Stimulated activated CD4-positive, alpha-beta T cell treated with anti-CD3 and anti-CD28 coated beads, Interleukin-4, amount 100 ng/mL, for 1 hour (primary cell): ENCODE measurements at places on chromosomes 1 and 21.

- no peak for DNase-seq
These were observed 12.9 kb downstream of the ACTRT2 start for GRCh38 chr1:3034162-3034561.

GRCh38 chr1:82065916-82066315 is 265.2 kb downstream of the ADGRL2 start:
- no peak for DNase-seq

DNA sequence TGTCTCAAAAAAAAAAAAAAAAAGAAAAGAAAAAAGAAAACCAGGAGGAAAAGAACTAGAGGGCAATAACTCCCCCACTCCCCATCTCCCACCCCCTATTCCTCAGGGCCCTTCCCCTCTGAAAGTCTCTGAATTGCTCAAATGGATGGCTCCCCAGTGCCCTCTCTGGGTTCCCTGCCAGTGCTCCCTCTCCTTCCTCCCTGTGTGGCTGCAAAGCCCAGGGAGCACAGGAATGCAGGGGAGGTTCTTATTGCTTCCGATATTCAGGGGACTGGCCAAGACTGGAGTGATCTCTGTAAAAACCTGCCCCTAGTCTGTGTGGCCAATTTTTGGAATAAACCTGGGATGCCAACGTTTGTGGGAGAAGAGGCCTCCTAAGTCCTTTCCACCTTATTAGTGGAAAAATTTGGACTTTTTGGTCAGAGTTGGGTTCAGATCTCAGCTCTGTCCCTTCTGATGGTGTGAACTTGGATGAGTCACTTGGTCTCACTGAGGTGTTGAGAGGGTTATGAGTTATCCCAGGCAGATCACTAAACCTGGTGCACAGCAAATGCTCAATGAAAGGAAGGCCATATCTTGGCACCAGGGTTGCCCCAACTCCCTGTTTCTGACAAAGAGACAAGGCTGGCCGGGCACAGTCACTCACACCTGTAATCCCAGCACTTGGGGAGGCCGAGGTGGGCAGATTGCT is 13.4 kb upstream of the ARHGEF10L start:
- DNase-seq = no peak

DNA sequence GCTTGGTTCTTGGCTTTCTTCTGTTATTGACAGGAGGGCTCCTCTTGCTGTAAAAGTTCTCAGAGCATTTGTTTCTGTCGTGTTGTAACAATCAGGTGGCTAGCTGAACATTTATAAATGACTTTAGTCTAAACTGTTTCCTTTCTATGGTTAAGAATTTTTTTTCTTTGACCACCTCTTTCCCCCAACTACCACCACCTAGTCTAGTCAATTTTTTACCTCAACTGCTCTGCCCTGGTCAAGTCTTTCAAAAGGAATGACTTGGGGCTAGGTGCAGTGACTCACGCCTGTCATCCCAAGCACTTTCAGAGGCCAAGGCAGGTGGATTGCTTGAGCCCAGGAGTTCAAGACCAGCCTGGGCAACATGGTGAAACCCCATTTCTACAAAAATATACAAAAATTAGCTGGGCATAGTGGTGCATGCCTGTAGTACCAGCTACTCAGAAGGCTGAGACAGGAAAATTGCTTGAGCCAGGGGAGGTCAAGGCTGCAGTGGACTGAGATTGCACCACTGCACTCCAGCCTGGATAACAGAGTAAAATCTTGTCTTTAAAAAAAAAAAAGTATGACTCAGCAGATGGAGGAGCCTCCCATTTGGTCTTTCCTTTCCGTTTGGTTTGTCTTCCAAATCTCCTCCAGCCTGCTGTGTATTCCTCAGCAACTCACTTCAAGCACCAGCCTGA is 40.7 kb downstream of the MAP3K21 start:
- DNase-seq = no peak

GRCh38 chr1:87615901-87616300 is 287.2 kb downstream of the LMO4 start:
- DNase-seq = no peak

GRCh38 chr1:222618880-222619596 is 1.1 kb downstream of the MIA3 start:
- DNase-seq = no peak

DNA sequence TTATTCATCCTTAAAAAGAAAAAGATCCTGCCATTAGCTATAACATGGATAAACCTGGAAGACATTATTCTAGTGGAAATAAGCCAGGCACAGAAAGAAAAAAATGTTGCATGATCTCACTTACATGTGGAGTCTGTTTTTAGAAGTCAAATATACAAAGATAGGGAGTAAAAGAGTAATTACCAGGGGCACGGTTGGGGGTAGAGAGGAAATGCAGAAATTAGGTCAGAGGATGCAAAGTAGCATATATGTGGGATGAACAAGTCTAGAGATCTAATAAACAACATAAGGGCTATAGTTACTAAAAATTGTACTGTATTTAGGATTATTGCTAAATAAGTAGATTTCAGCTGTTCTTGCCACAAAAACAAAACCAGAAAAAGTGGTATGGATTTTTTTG is 61.4 kb upstream of the CD53 start:
- no peak for DNase-seq

DNA sequence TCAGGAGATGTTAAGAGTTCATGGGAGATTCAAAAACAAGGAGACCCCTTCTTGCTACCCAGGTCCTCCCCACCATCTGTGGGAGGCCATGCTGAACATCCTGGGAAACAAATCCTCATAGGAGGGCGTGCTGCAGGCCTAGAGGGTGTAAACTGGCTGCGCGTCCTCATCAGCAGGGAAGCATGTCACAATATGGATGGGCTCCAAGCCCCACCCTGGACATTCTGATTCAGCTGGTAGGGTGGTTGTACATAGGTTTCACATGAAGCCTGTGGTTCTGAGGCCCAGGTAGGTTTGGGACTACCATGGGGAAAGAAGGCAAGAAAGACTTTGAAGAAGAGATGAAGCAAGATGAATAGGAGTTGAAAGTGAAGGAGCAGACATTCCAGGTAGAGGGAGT is 44.6 kb upstream of the IFNLR1 start:
- DNase-seq = no peak

GRCh38 chr1:17752356-17752755 is 2.8 kb upstream of the ACTL8 start:
- no peak for DNase-seq

DNA sequence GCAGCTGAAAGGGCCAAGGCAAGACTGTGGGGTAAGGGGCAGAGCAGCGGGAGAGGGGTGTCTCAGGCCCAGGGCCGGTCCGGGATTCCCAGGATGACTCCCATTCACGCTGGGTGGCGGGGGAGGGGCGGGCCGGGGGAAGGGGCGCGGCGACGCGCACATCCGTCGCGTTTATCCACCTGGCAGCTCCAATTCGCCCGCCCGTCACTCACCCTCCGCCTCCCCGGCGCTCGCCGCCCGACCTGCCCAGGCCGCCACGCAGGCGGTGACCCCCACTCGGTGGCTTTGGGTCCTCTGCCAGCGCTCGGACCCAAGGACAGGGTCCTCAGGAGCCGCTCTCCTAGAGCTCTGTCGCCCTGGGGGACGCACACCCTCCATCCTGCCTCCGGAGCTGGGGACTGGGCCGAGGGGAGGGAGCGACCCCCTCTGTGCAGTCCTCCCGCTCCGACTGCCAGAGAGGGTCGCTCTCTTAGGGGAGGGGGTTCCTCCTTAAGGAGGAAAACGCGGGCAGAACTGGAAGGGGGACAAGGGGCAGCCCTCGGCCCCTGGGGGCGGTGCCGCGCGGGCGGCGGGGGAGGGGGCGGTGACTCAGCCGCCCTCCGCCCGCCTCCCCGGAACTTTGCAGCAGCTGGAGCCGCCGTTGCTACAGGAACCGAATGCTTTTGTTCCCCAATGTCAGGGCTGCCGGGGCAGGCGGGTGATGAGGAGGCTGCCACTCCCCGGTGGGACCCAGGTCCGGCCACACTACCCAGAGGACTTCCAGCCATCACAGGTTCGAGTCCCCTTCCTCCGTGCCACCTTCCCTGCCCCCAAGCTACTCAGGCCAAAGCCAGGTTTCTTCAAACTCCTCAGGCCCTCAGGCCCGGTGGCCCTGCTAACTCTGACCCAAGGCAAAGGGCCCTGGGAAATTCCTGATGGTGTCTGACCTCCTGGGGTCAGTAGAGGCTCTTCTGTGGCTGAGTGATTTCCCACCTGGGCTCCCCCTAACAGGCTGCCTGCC is 3.4 kb downstream of the ADGRB2 start:
- peak; percentile 65 for DNase-seq

DNA sequence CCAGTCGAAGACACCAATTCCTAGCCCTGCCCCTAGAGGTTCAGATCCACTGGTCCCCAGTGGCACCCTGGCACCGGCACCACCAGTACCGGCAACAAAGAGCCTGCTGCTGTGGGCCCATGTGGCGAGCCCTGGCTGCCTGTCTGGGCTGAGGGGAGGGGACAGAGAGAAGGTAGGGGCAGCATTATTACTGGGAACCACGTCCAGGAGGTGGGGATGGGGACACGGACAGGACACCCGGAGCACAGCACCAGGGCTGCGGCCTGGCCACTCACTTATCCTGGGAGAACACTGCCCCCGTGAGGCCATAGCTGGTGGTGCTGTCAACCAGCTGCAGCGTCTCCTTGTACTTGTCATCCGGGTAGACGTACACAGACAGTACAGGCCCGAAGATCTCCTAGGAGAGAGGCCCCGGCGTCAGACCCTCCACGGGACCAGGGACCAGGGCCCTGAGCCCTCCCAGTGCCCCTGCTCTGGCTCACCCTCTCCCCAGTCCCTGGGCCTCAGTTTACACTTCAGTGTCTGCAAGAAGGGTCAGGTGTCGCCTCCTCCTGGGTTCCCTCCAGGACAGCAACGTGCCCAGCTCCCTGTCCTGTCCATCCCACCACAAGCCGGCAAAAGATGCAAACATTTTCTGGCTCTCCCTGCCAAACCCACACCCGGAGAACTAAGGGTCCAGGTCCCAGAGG is 15.8 kb upstream of the TAS1R2 start:
- DNase-seq = peak; percentile 72

GRCh38 chr1:212638492-212639151 is 30.1 kb downstream of the ATF3 start:
- DNase-seq = no peak

- no peak for DNase-seq
These were observed 41.3 kb upstream of the SLC19A2 start for GRCh38 chr1:169527001-169527400.

- DNase-seq = no peak
These were observed 15.1 kb upstream of the FMO1 start for GRCh38 chr1:171233183-171233582.

- no peak for DNase-seq
These were observed 60.4 kb downstream of the RAP1GAP start for GRCh38 chr1:21608798-21609197.

DNA sequence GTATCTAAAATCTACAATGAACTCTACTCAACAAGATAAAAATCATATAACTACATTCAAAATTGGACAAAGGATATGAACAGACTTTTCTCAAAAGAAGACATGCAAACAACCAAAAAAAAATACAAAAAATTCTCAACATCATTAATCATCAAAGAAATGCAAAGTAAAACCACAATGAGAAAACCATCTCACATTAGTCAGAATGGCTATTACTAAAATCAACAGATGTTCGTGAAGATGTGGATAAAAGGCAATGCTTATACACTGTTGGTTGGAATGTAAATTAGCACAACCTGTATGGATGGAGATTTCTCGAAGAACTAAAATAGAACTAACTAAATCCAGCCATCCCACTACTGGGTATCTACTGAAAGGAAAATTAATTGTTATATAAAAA is 1080.8 kb downstream of the AMY1C start:
- no peak for DNase-seq

- DNase-seq = no peak
These were observed 470.8 kb downstream of the LMO4 start for GRCh38 chr1:87799451-87799850.

DNA sequence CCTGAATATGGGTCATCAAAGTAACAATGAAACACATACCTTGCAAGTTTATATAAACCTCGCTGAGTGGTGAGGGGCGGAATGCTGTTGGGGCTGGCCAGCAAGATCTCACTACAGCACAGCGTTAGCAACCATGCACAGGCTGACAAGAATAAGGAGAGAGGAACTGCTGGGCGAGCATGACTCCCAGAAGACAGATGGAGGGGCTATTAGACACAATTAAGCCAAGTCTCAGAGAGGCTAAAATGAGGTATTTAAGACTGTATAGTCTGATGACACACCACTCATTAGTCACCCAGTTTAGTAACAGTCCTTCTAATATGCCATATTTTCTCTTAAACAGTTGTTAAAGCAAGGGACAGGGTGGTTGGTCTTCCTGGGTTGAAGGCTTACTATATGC is 340.2 kb upstream of the NR5A2 start:
- no peak for DNase-seq
